ENCODE measurements at places on chromosomes 6 and 20. TPM values are rescaled to one million over a fixed set of nuclear protein-coding genes. Genes with fewer than 3 reads are reported as not detected.

DNA sequence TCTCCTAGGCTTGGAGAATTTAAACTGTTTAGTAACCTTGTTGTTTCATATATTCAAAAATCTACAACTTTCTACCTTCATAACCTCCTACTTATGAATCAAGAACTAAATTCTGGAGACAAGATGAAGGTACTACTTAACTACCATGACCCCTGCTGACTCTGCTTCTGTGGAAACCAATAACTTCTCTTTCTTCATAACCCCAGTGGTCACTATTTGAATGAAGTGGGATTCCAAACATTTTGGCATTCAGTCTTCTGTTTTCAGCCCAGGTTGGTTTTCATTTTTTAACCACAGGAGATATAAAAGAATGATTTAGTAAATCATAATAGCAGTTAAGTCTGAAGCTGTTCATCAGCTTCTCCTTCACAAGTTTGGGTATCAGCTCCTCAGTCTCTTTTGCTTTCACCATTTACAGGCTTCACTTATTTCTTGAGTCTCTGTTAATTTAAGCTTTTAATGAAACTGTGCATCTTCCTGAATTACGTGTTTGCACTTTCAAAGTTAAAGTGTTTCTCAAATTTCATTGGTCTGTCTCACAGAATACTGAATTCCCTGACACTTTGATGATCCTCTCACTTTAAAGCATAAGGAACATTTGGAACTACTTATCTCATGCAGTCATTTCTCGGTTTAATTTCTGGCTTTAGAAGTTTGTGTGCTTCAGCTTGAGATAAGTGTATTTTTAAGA lies 9.5 kb downstream of the SENP6 start:
- H3K4me1 ChIP-seq, result peaks cover 42% of the 10 kb centered on the region
- no peaks in the 10 kb centered on the region for H3K36me3 ChIP-seq
- no peaks in the 10 kb centered on the region for H3K27me3 ChIP-seq
- H3K4me3 ChIP-seq, result no peak overlapping the region
- H3K27ac ChIP-seq, result no peak overlapping the region

- H3K4me3 ChIP-seq, result no peak overlapping the region
- no peak for DNase-seq
- no peaks in the 10 kb centered on the region for H3K4me1 ChIP-seq
- H3K27ac ChIP-seq, result no peak overlapping the region
- no peaks in the 10 kb centered on the region for H3K36me3 ChIP-seq
- no peaks in the 10 kb centered on the region for H3K27me3 ChIP-seq
These were observed 239.6 kb upstream of the PLCB4 start for GRCh38 chr20:8829256-8829655.

DNA sequence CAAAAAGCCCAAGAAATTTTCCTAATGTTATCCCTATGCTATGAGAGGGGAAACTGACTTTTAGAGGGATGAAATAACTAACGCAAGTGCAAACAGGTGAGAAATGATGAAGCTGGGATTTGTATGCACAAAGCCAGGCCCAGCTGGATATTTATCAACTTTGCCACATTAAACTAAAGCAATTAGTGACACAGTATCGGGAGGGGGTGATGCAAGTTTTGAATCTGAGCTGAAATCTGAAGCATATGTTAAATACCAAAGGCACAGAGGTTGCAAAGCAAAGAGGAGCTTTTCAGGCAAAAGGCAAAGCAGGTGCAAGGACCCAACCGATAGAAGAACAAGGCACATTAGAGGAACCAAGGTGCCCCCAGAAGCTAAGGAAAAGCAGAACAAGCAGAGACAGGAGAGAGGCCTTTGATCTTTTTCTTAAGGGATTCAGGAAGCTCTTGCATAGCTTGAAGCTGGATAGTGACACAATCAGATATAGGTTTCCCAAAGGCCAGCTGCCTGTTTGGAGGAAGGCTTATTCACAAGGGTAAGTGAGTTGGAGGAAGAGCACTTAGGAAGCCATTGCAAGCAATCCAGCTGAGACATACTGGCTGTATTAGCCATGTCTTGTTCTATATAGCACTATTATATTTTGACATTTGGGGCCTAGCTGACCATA lies 207.5 kb downstream of the HIVEP2 start:
- H3K27me3 ChIP-seq, result no peaks in the 10 kb centered on the region
- no peaks in the 10 kb centered on the region for H3K36me3 ChIP-seq
- H3K4me3 ChIP-seq, result no peak overlapping the region
- H3K27ac ChIP-seq, result no peak overlapping the region
- no peaks in the 10 kb centered on the region for H3K4me1 ChIP-seq

GRCh38 chr6:33417128-33417902 lies 592 bp downstream of the CUTA start:
- H3K4me3 ChIP-seq, result peak overlapping the region; percentile 99
- peaks cover 48% of the 10 kb centered on the region for H3K4me1 ChIP-seq
- H3K27me3 ChIP-seq, result no peaks in the 10 kb centered on the region
- peaks cover 41% of the 10 kb centered on the region for H3K36me3 ChIP-seq
- H3K27ac ChIP-seq, result peak overlapping the region; percentile 100
- peak; percentile 96 for DNase-seq

DNA sequence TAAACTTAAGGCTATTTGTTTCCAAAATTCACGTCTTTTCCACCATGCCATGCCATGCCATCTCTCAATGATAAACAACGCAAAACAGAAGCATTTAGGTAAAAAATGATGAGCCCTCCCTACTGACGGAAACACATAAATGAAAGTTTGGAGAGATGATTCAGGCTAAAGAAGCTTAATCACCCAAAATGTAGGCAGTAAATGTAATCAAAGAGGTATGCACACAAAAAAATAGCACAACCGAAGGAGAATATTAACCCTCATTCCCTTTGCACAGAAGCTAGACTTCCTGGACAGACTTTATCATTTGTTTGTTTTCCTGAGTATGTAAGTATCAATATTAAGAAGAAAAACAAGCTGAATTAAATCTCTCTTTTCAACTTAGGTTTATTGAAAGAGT lies 28.8 kb downstream of the DCDC2 start:
- H3K27ac ChIP-seq, result no peak overlapping the region
- H3K4me3 ChIP-seq, result no peak overlapping the region
- no peaks in the 10 kb centered on the region for H3K27me3 ChIP-seq
- no peaks in the 10 kb centered on the region for H3K36me3 ChIP-seq
- H3K4me1 ChIP-seq, result no peaks in the 10 kb centered on the region

GRCh38 chr6:56364827-56365339 lies 117.5 kb upstream of the COL21A1 start:
- peak; percentile 51 for DNase-seq
- no peaks in the 10 kb centered on the region for H3K27me3 ChIP-seq
- no peak overlapping the region for H3K4me3 ChIP-seq
- H3K27ac ChIP-seq, result peak overlapping the region; percentile 47
- peaks cover 27% of the 10 kb centered on the region for H3K4me1 ChIP-seq

- peak; percentile 76 for DNase-seq
- H3K4me3 ChIP-seq, result no peak overlapping the region
- H3K36me3 ChIP-seq, result no peaks in the 10 kb centered on the region
- no peaks in the 10 kb centered on the region for H3K27me3 ChIP-seq
- H3K27ac ChIP-seq, result no peak overlapping the region
These were observed 159.8 kb downstream of the PREX1 start for GRCh38 chr20:48667889-48668413.

DNA sequence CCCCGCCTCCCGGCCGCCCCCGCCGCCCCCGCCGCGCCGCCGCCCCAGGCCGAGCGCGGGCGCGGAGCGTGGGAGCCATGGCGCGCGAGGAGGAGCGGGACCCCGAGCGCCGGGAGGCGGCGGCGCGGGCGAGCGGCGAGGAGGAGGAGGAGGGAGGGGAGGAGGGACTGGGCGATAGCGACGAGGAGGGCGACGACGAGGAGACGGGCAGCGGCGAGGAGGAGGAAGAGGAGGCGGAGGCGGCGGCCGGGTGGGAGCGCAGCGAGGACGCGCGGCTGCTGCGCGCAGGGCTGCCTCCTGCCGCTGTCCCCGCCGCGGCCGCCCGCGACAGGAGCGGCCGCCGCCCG lies at the start of gene SLC24A3:
Gene SLC24A3, plus strand, starts transcription at position 174 of the 347 bp plus-strand sequence.
- DNase-seq, result no peak
- no peaks in the 10 kb centered on the region for H3K36me3 ChIP-seq
- H3K4me3 ChIP-seq, result no peak within 1 kb of the TSS
- peaks cover 19% of the 10 kb centered on the region for H3K27me3 ChIP-seq

GRCh38 chr6:17867880-17868279 lies 119.6 kb downstream of the KIF13A start:
- H3K27ac ChIP-seq, result peak overlapping the region; percentile 78
- H3K36me3 ChIP-seq, result no peaks in the 10 kb centered on the region
- H3K4me1 ChIP-seq, result peaks cover 75% of the 10 kb centered on the region
- no peaks in the 10 kb centered on the region for H3K27me3 ChIP-seq

GRCh38 chr20:9068233-9068801 lies 570 bp upstream of the PLCB4 start:
- H3K27me3 ChIP-seq, result no peaks in the 10 kb centered on the region
- no peaks in the 10 kb centered on the region for H3K36me3 ChIP-seq
- H3K27ac ChIP-seq, result peak overlapping the region; percentile 54
- peak overlapping the region; percentile 78 for H3K4me3 ChIP-seq
- H3K4me1 ChIP-seq, result peaks cover 47% of the 10 kb centered on the region

DNA sequence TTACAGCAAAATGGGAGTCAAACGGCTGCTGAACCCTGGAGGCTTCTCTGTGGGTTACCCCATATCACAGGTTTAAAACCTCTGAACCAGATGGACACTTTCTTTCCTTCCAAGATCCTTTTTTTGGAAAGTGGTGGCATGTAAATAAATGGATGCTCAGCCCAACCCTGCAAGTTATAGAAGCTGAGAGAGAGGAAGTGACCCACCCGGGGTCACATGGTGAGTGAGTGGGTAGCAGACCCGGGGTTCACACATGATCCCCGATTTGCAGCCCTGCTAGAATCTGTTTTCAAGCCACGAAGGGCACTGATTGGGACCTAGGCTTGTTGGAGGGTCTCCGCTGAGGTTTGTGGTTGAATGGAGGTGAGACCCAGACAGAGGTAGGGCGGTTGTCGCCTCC lies 32.0 kb downstream of the SIRPA start:
- no peaks in the 10 kb centered on the region for H3K27me3 ChIP-seq
- H3K36me3 ChIP-seq, result peaks cover 21% of the 10 kb centered on the region
- DNase-seq, result no peak
- no peak overlapping the region for H3K4me3 ChIP-seq

GRCh38 chr20:15700147-15700765 lies 873.0 kb downstream of the KIF16B start:
- no peaks in the 10 kb centered on the region for H3K27me3 ChIP-seq
- DNase-seq, result no peak
- H3K4me1 ChIP-seq, result peaks cover 22% of the 10 kb centered on the region
- no peak overlapping the region for H3K27ac ChIP-seq
- no peaks in the 10 kb centered on the region for H3K36me3 ChIP-seq

GRCh38 chr6:147970970-147971369 lies 371.7 kb upstream of the SASH1 start:
- H3K4me1 ChIP-seq, result peaks cover 5% of the 10 kb centered on the region
- no peaks in the 10 kb centered on the region for H3K27me3 ChIP-seq
- no peak overlapping the region for H3K27ac ChIP-seq
- no peak for DNase-seq
- no peaks in the 10 kb centered on the region for H3K36me3 ChIP-seq

- peaks cover 4% of the 10 kb centered on the region for H3K27me3 ChIP-seq
- no peak overlapping the region for H3K27ac ChIP-seq
- no peak for DNase-seq
- no peaks in the 10 kb centered on the region for H3K4me1 ChIP-seq
- H3K36me3 ChIP-seq, result no peaks in the 10 kb centered on the region
- H3K4me3 ChIP-seq, result no peak overlapping the region
These were observed 16.4 kb downstream of the BMP6 start for GRCh38 chr6:7742223-7742785.

DNA sequence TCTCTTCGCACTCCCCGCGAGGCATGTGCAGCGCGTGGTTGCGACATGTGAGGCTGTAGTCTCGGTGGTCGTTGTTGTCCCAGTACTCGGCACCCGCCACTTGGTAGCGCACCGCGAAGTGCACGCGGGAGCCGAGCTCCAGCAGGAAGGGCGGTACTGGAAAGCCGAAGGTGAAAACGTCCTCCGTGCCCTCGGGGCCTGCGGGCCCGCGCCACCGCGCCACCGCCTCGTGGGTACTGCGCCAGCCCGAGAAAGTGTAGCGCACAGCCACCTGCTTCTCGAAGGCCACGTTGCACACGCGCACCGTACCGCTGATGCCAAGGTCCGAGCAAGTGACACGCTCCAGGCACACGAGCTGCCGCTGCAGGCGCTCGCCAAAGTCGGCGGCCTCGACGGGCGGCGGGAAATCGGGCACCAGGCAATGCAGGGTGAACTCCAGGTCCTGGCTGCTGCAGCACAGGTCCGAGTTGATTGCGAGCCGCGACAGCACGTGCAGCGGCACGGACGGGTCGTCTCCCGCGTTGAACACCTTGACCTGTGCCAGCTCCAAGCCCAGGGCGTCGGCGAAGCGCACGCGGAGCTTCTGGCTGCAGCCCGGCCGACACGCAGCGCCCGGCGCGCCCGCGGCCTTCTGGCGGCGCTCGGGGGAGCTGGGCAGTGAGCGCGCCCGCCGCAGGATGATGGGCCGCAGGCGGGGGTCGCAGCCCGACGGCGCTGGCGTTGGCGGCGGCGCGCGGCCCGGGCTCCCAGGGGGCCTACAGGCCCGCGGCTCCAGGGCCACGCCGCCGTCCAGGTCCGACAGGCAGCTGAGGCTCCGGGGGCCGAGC lies 840 bp downstream of the PPP1R3D start:
- no peak for DNase-seq
- H3K36me3 ChIP-seq, result peaks cover 15% of the 10 kb centered on the region
- peak overlapping the region; percentile 63 for H3K27ac ChIP-seq
- peak overlapping the region; percentile 78 for H3K4me3 ChIP-seq

- no peak for DNase-seq
- peaks cover 40% of the 10 kb centered on the region for H3K36me3 ChIP-seq
- no peak overlapping the region for H3K27ac ChIP-seq
- no peaks in the 10 kb centered on the region for H3K4me1 ChIP-seq
These were observed 23.9 kb upstream of the BAG2 start for GRCh38 chr6:57147955-57148858.

GRCh38 chr6:30227242-30227722 lies 14.1 kb upstream of the TRIM26 start:
- no peak overlapping the region for H3K4me3 ChIP-seq
- peaks cover 24% of the 10 kb centered on the region for H3K27me3 ChIP-seq
- no peaks in the 10 kb centered on the region for H3K36me3 ChIP-seq
- H3K27ac ChIP-seq, result no peak overlapping the region
- no peaks in the 10 kb centered on the region for H3K4me1 ChIP-seq

DNA sequence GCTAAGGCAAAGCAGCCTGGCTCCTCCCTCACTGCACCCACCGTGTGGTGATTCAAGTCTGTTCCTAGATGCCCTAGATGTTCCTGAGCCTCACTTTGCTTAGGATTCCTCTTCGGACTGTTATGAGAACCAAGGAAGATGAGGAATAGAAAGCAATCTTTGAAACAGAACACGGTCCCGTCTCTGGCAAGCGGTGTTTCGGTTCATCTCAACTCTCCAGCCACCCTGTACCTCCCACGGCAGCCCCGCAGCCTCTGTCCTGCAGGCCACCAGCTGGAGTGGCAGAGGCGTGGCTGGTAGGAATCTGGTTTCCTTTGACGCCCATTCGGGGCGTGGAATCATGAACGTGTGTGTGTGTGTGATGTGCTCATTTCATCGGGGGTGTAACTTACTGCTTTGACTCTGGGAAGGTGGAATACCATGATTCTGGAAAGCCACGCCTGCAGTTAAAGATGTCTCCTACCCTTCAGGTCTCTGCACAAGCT lies 21.3 kb downstream of the PDE10A start:
- no peak for DNase-seq
- H3K4me1 ChIP-seq, result no peaks in the 10 kb centered on the region
- no peaks in the 10 kb centered on the region for H3K27me3 ChIP-seq
- H3K36me3 ChIP-seq, result no peaks in the 10 kb centered on the region

Gene DZANK1
- 1.5 TPM for total RNA-seq

Gene C6orf58
- total RNA-seq, result not detected

Gene TJAP1
- 16.2 TPM for total RNA-seq

Gene SUMO4
- 3.6 TPM for total RNA-seq

Gene MAS1
- not detected for total RNA-seq

Gene PAX1
- total RNA-seq, result under 0.01 TPM

Gene OR2H1
- not detected for total RNA-seq

Gene RSPO4
- total RNA-seq, result not detected

Gene GRIK2
- total RNA-seq, result 0.72 TPM

Gene AP5S1
- 25.3 TPM for total RNA-seq

All from osteoblast (primary cell).